ENCODE measurements at places on chromosomes 7 and 10.

DNA sequence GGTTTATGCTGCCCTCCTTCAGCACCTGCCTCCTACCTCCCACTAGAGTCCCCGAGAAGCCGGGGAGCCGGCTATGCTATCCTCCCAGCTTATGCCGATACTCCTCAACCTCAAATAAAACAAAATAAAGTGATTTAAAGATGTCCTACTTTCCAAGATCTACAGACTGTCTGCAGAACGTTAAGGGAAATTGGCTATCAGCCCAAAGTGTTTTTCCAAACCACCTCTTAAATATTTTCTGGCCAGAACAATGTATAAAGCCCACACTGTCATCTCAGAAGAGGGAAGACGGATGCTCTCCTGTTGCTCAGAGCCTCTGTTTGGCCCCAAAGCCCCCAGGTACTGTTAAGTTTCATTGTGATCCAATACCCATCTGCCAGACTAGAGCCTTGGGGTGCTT is 54.0 kb upstream of the MGMT start:
- DNase-seq: no peak

- no peak for DNase-seq
These were observed 82.3 kb downstream of the VPS50 start for GRCh38 chr7:93314449-93314848.

- DNase-seq: no peak
These were observed 220.6 kb downstream of the FAM107B start for GRCh38 chr10:14554091-14554490.

- DNase-seq: no peak
These were observed 32.4 kb downstream of the WDR86 start for GRCh38 chr7:151377406-151377805.

DNA sequence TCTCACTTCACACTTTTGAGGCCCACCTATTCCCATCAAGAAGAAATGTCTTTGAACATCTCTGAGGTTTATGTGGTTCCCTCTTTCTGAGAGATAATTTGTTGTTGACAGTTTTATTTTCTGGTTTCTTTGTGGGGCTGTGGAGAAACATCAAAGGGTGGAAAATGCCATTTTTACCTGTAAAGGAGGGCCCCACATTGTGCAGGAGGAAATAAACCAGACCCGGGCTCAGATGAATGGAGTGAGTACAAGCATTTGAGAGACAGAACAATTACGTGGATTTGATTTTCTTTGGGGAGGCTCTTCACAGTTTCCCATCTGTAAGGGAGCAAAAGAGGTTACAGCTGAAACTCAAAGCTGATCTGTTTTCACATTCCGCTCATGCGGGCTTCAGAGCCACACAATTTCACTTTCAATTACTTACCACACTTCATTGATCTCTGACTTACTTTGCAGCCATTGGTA is 29.8 kb downstream of the ITPRIP start:
- no peak for DNase-seq

- DNase-seq: no peak
These were observed 73.8 kb upstream of the CDK1 start for GRCh38 chr10:60704471-60704870.

GRCh38 chr7:100706672-100707311 is 871 bp downstream of the POP7 start:
- DNase-seq: no peak

- DNase-seq: peak; percentile 91
These were observed 875 bp upstream of the DDIT4 start for GRCh38 chr10:72272689-72273409.

DNA sequence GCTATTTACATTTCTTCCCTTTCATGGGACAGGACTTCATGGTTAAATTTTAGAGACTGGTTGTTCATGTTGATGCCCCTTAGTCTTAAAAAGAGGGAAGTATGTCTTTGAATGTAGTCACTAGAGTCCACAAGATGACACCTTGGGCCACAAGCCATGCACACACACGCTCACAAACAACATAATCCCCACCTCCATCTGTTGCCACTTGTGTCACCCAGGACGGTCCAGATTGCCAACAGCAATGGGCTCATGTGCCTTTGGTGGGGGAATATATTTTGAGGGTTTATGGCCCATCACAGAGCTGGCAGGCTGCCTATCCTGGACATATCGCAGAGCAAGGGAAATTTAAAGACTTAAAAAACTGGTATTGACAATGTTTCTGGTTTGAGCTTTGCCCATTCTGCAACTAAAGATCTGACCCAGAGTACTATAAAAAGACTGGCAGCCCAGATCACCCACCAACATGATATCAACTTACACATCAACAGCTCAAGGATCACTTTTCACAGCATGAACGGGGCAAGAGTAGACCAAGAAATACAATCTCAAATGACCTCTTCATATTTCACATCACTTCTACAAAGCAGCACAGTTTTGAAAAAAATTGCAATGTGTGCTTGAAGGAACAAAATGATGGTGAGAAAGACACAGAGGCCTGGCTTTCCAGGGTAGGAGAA is 50.5 kb downstream of the STRA8 start:
- no peak for DNase-seq

DNA sequence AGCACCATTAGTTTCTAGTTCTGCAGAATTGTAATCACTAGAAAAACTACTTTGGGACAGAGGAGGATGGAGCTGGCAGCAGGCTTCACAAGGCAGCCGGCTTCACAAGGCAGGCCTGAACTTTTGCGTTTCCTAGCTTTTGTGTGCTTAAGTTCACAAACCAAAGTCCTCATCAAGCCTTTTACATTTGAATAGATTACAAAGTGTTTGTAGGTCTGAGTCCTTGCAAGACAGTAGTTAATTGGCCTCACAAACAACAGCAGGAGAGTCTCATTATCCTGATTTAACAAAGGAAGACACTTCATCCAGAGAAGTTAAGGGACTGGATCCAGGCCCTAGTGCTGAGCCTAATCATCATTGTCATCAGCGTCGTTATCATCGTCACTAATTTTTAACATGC is 147.8 kb upstream of the AUTS2 start:
- DNase-seq: no peak

- peak; percentile 91 for DNase-seq
These were observed 354.2 kb downstream of the DNAJB6 start for GRCh38 chr7:157690833-157691585.

DNA sequence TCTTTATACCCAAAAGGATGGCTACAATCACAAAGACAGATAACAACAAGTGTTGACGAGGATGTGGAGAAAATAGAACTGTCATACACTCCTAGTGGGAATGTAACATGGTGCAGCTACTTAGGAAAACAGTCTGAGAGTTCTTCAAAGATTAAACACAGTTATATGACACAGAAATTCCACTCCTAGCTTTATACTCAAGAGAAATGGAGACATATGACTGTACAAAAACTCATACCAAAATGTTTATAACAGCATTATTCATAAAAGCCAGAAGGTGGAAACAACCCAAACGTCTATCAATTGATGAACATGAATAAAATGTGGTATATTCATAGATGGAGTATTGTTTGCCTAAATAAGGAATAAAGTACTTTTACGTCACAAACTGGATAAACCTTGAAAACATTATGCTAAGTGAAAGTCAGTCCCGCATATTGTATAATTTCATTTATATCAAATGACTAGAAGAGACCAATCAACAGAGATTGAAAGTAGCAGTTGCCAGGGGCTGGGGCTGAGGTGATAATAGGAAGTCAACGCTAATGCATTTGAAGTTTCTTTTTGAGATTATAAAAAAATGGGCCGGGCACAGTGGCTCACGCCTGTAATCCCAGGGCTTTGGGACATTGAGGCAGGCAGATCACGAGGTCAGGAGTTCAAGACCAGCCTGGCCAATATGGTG is 61.6 kb upstream of the SRPK2 start:
- DNase-seq: no peak

DNA sequence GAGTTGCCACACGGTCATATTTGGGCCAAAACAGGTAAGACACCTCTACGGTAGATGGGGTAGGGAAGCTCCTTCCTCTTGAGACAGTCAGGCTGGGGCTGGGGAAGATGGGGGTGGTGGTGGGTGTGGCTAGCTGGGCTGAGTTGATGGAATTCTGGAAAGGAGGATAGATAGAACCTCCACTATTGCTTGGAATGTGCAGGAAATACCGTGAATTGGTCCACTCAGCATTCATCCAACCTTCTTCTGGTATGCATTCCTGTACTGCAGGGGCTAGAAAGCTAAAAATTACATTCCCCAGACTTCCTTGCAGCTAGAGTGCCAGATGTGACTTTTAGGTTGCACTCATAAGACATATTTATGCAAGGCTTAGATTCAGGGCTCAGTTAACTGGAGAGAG is 24.8 kb downstream of the TLX1 start:
- no peak for DNase-seq

DNA sequence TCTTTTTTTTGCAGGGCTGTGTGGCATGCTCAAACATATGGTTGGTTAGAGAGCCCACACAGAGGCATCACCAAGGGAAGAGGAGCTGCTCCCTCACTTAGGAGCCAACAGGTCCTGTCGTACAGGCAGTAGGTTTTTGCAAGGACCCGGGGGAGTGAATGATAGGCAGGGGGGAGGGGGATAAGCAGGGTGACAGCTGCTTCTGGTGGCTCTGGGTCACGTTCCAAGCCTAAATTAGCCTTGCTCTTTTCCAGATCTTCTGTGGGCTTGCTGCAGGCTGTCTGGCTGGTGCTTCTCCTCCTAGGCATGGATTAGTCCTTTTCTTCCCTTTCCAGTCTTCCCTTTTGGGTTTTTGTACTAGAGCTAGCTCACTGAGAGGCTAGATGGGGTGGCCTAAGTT is 117.7 kb upstream of the PODXL start:
- no peak for DNase-seq

DNA sequence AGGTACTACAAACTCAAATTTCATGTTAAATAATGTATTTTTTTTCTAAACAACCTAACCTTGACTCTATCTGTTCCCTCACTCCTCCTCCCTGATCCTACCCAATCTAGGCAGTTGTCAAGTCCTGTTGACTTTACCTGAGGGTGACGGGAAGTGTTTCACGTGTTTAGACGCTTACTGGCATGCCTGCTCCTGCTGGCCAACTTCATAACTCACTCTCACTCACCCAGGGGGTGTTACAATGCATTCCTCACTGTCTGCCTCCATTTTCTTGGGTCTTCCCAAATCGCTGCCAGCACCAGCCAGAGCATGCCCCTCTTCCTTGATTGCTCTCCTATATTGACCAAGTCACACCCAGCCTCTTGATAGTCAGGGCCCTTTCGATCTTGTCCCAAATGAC is 28.3 kb downstream of the CRCP start:
- no peak for DNase-seq
